Hematopoietic multipotent progenitor cell treated with erythropoietin and hydrocortisone succinate and interleukin-3 and kit ligand, for 6 days (in vitro differentiated cells): ENCODE measurements at places on chromosomes 3 and 15.
A peak's percentile ranks its signal among the peaks of the same experiment; 100 is the strongest.

DNA sequence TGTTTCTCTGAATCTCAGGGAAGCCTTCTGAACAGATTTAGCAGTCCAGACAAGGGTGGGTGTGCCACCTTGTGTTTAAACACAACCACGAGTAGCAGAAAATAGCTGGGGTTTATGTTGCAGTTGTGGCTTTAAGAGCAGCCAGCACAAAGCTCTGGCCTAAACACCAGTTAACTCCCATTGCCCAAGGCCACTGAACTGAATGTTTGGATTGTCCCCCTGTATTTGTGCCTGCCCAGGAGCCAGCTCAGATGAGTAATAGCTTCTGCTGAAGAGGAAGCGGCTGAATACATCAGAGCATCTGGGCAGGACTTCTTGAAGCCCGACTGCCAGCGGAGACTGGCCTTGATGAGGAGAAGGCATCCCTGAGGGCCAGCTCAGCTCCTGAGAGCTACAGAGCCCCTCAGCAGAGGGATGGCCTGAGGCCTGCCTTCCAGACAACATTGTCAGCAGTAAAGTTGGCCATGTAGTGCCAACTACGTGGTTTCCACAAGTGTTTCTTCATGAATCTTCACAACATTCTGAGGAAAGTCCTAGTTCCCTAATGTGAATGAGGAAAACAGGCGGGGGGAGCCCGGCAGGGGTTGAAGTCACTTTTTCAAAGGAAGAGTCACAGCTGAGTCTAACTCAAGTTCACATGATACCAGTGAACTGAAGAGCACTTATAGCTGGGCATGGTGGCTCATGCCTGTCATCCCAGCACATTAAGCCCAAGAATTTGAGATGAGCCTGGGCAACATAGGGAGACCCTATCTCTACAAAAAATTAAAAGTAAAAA, 65.8 kb upstream of the ZBTB38 start:
- no peak for DNase-seq

DNA sequence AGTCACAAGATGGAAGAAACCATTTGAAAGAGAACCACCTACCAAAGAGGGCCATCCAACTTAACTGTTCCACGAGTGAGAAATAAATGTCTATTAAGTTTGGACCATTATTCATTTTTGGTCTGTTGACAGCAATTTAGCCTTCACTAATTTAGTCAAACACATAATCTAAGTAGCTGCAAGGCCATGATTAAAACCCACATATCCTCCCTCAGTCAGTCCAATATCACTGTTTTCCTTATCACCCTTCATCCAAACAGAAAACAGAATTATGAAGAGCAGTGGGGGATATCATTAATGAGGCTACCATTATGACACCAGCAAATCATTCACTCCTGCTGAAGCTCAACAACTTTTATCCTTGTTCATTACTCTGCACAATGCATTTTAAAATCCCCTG, 52.0 kb downstream of the PIK3CB start:
- DNase-seq, result peak; percentile 85

DNA sequence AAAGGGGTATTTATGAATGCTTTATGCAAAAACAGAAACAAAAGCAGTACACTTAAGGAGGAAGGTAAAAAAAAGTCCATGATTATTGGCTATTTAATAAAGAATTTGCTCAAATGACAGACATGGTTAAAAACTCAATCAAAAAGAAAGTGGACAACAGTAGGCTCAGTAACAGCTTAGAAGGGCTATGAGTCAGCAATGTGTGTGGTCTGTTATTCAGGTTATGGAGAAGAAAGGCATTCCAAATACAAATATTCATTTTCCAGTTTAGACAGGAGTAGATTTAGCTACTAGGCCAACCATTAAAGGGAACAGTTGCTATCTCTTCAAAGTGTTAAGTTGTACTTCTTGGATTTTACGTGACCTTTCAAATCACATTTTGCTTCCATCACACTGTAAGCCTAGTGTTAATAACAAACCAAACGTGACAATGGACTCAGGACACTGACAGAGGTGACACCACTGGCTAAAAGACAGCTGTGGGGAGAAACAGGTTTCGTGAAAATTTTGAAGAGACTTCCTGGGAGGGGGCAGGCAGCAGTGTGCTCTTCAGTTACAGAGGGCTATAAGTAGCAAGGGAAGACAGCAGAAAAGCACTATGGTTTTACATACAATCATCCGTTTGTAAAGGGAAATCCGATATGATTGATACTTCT, 41.7 kb upstream of the MYO5C start:
- no peak for DNase-seq

GRCh38 chr15:80594091-80594889, 100.8 kb upstream of the ABHD17C start:
- DNase-seq, result no peak

DNA sequence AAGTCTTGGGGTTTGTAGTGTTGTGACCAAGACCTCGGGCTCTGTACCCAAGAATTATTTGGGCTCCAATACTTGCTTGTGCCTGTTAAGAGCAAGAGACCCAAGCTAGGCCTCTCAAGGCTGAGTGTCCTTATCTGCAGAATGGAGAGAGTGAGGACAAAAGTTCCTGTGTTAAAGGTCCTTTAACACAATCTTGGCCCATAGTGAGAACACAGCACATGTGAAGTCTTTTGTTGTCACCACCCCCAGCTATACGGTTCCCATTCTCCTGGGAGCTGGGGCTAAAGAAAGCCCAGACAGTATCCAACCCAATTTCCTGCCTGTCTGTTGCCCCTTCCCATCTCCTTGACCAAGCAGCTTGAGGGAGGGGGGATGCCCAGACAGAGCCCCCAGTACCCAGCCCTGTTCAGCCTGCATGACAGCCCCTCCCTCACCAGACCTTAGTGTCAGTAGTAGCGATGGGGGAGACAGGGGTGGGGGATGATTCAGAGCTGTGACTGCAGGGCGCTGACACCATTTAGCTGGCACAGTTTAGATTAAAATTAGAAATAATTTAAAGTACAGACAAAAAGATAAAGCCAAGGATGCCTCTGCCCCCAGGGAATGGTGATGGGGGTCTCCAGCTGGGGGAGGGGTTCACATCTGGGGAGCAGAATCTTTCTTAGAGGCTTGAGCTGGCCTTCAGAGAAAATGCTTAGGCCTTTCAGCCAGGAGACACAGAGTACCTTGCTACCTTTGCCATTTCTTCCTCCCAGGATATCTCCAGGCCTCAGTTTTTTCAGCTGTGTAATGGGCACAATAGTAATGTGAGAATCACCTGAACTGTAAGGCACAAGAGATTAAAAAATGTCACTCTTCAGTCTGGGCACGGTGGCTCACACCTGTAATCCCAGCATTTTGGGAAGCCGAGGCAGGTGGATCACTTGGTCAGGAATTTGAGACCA, 2.7 kb downstream of the PRKCD start:
- DNase-seq, result peak; percentile 52

DNA sequence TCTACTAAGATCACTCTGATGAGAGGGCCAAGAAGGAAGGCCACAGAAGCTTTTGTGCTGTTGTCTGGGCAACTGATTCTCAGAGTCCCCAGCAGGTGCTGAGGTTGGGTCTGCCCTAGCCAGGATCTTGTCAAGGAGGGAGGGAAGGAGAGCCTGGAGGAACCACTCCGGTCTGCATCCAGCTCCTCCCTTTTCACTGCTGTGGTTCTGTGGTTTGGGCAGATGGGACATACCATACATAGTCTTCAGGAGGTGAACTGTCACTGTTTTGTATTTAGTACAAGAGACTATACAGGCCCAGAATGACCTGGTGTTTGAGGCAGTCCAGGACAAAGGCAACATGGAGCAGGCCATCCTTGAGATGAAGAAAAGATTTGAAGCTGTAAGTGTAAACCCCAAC, 21.9 kb downstream of the C3orf62 start:
- peak; percentile 52 for DNase-seq
